ENCODE measurements at places on chromosomes 13 and 19.

GRCh38 chr13:37344056-37344455 lies 238.6 kb upstream of the CSNK1A1L start:
- DNase-seq, result no peak

DNA sequence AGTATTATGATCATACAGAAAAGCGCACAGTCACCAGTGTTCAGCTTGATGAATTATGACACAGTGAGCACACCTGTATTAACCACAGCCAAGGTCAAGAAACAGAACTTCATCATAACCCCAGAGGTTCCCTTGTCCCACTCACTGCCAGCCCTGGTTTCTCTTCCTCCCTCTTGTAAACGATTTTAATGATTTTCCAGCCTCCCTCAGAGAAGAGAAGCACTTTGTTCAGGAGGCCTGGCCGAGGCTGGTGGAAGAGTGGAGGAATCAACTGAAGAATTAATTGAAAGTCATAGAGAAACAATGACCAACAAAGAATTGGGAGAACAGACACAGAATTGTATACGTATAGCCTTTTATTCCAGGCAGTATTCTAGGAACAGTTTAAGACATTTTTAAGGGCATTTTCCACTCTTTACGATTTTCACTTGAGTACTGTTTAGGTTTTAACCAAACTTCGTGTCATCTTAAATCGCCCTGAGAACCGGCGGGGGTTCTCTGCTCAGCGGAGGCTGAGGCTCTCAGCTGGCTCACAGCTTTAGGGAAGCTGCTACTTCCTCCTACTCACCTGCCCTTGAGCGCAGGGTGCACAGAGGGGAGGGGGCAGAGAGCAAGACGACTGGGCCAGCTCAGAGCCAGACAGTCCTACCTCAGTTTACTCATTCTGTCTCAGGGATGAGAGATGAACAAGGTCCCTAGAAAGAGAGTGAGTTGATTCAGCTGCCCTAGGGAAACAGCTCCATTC lies 108.6 kb downstream of the AKAP11 start:
- DNase-seq, result no peak

- no peak for DNase-seq
Observed at GRCh38 chr19:31270897-31271296, 78.3 kb downstream of the TSHZ3 start.

DNA sequence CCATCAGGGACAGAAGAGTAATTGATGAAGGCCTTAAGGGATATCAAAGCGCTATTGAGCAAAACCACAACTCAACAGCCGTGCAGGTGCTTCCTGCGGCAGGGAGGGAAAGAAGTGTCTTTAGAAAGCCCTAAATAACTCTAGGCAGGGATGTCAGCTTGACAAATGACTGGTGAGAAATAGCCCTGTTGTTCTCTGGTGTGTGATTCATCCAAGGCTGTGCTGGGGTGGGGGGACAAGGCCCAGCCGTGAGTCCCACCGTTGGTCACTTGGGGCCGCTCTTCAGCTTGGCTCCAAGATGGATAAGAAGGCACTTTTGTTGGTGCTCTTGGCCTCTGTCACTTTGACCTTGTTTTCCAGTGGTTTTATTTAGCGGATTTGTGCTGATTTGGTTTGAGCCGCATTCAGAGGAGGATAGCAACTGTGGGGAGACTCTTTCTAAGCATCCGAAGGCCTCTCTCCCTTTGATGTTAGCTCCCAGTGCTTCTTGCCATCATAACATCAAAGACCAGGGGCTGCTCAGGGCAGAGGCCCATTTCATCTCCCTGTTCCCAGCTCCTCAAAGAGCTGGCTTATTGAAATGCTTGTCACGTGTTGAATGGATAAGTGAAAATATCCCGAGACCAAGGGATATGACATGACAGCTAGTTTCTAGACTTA lies 130.3 kb upstream of the SERP2 start:
- no peak for DNase-seq

DNA sequence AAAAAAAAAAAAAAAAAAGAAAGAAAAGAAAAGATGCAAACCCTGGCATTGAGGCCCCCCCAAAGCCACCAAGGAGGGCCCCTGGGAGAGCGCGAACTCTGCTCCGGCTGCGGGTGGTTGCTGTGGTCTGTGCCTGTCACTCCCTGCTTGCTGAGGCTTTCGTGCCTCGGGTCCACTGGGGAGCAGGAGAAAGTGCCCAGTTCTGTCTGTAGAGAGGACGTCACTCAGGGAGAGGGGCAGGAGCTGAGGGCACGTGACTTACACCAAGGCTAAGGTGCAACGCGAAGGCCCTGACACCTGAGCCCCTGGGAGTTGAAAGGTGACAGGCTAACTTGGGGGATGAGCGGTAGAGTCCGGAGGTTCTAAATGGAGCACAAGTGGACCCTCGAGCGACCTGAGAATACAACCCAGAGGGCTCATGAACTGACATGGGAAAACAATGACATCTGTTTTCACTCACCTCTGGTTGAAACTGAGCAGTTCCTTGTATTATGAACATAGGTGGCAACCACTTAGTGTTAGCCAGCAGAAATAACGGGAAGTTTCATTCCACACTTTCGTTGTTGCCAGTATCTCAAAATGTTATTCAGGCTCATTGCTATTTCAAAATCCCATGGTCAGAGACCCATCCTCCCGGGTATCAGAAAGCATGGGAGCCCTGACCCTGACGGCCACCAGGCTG lies 69.2 kb upstream of the TM9SF2 start:
- no peak for DNase-seq

- DNase-seq, result no peak
Observed at GRCh38 chr13:77184455-77184854, 142.4 kb downstream of the MYCBP2 start.

DNA sequence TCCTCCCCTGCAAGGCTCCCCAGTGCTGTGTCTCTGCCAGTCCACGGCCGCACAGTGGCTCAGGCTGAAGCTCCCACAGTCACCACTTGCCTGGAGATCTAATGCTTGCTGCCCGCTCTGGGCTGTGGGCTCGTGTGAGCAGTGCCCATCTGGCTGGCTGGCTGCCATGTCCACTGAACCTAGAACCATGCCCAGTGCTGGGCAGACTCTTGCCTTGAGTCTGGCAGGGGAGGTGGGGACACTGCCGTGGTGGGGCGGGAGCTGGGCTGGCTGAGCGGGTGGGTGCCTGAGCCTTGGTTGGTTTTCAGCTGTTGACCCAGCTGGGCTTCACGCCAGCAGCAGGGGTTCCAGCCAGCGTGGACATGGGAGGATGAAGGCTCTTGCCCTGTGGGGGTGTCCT lies 52.3 kb downstream of the CRTC1 start:
- DNase-seq, result no peak

DNA sequence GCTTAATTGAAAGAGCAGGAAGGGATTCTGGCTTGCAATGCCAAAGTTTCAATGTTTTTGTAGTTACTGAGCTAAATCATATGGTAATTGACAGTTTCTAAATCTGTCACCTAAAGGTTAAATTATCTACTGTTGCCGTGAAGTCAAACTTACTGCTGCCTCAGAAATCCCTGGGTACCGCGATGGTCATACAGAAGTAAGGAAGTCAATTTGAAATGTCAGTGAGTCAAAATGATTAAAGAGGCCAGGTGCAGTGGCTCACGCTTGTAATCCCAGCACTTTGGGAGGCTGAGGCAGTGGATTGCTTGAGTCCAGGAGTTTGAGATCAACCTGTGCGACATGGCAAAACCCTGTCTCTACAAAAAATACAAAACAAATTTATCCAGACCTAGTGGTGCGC lies 48.8 kb upstream of the TPM4 start:
- DNase-seq, result no peak

DNA sequence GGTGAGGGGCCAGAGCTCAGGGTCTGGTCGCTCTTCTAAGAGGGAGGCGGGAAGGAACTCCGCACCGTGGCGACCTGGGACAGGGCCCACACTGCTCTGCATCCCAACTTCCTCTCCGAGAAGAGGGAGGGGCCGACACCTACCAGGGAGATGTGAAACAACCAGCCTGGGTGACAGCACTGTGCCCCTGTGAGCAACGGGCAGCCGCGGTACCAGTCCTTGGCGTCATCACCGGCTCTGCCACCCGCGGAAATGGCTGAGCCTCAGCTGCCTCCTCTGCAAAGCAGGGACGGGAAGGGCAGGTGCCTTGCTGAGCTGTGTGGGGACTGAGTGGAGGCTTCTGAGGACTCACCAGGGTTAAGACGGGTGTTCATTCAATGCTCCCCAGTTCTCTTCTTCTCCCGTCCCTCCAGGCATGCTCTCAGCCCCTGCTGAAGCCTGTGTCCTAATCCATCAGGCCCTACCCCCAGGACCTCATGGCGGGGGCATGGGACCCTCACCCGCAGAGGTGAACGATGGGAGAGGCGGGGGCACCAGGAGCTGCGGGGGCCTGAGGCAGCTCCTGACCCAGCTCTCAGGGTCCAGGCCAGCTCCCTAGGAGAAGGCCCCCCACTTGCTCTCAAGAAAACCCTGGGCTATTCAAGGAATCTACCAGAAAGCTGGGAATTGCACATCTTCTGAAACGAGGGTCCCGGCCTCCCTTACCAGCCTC lies 9.3 kb downstream of the ZNF787 start:
- no peak for DNase-seq

DNA sequence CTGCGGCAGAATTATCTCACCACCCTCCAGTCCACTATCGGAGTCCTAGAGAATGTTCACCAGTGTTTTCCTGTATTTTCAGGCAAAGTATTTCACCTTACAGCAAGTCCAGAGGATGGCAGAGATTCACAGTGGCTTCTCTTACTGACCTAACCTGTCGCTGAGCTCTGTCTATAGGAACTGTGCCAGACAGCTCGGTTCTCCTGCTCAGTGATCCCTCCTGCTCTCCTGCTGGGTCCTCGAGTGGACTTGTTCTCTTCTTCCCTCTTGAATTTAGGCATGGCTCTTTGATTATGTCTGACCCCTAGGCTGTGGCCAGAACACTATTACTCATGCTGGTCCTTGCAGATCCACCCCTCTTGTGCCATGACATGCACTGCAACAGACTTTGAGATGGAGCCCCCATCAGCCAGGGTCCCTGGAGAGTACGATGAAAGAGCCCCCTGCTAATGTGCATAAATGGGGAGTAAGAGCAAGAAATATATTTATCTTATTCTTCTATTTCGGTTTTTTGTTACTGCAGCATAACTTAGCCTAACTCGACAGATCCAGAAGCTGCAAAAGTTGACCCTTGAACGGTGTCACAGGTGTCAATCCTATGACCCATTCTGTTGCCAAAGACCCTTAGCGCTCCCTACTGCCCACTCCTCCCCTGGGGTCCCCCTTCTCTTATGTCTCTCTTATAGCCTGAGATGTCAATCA lies 439.4 kb downstream of the ZNF536 start:
- no peak for DNase-seq

GRCh38 chr19:49716154-49716553 lies 25.2 kb downstream of the CPT1C start:
- DNase-seq, result no peak

- no peak for DNase-seq
Observed at GRCh38 chr13:89916551-89916950, 1430.9 kb upstream of the MIR17HG start.

GRCh38 chr13:98706446-98707110 lies 45.9 kb downstream of the SLC15A1 start:
- no peak for DNase-seq

DNA sequence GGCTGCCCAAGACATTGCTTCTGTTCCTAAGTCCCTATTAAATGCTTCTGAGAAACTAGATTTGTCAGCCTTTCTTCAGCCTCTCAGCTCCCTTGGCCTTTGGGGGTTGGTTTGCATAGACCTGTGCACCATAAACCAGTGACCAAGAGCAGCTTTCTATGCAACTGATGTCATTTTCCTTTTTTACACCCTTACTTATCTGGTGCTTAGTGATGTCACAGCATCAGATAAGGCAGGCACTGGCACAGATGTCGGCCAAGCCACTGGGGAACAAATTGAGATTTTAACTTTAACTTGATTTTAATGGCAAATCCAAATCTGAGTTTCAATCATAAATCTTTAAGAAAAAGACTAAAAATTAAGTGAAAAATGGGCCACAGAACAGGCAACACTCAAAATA lies 59.8 kb downstream of the RUBCNL start:
- no peak for DNase-seq

- no peak for DNase-seq
Observed at GRCh38 chr13:95115525-95115924, 185.7 kb downstream of the ABCC4 start.

DNA sequence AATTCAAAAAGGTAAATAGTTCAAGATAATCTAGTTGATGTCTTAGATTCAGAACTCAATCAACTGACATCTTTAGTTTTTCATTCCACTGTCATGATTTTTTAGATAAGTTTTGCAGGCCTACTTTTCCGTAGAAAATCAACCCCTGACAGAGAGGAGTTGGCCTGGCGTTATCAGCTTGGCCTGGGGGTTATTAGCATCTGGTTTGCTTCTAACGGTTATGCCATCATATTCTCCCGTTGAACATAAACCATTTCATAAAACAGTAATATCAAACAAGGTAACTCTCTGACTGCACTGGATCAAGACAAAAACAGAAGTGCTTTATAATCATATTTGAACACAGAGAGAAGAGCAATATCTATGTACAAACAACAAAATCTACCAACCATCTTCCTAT lies 130.8 kb upstream of the PCDH20 start:
- DNase-seq, result no peak

DNA sequence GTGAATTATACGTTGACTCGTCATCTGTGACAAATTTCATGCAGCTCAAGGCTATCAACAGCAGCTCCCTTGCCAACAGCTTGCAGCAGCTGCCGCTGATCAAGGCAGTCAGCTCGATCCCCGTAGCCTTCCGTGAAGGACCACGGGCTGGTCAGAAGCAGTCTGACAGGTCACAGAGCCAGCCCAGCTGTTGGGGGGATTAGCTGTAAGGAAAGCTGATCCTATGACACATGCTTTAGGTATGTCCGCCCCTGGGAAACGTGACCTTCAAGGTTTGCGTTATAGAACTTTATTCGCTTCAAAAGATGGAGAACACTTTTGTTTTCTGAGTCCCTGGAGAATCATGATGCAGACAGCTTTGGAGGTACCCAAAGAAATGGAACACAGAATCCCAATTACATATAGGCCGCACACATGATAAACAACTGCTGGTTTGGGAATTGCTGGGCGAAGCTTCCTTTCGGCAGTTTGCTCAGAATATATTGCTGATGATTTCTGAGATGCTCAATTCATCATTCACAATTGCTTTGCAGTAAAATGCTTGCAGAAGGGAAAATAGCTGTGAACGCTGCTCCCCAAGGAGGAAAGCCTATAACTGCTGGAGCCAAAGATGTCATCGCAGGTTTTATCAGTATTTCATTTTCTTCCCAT lies 62.6 kb upstream of the USP29 start:
- no peak for DNase-seq
